ENCODE measurements at places on chromosomes 6 and 20.
A peak's percentile ranks its signal among the peaks of the same experiment; 100 is the strongest.

DNA sequence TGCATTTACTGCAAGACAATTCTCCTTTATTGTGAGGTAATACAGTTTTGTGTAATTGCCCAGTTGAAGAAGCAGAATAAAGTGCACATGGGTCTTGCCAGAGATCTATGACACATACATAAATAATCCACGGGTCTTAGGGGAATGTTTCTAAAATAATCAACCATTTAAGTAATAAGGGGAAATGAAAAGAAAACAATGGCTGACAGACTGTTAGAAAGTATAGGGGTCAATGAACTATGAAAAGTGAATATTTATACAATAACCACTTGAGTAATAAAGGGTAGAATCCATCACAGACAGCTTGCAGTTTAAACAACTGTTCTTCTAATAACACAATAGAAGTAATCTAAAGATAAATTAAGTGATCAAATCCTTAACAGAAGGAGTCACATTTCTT lies 477.2 kb downstream of the EYS start:
- no peak for DNase-seq

GRCh38 chr20:24766826-24767622 lies 182.0 kb upstream of the CST7 start:
- DNase-seq = peak; percentile 6

DNA sequence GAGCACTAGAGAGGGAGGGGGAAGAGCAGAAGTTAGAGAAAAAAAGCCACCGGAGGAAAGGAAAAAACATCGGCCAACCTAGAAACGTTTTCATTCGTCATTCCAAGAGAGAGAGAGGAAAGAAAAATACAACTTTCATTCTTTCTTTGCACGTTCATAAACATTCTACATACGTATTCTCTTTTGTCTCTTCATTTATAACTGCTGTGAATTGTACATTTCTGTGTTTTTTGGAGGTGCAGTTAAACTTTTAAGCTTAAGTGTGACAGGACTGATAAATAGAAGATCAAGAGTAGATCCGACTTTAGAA lies 2.0 kb downstream of the ID4 start:
- DNase-seq = no peak

GRCh38 chr20:1330075-1330830 lies 1.3 kb upstream of the SDCBP2 start:
- DNase-seq = no peak

GRCh38 chr20:63079971-63080370 lies 73.2 kb upstream of the BHLHE23 start:
- DNase-seq = no peak

GRCh38 chr6:111761783-111762312 lies 111.4 kb downstream of the FYN start:
- peak; percentile 54 for DNase-seq

- no peak for DNase-seq
These were observed 19.5 kb downstream of the STXBP5 start for GRCh38 chr6:147223736-147224135.

DNA sequence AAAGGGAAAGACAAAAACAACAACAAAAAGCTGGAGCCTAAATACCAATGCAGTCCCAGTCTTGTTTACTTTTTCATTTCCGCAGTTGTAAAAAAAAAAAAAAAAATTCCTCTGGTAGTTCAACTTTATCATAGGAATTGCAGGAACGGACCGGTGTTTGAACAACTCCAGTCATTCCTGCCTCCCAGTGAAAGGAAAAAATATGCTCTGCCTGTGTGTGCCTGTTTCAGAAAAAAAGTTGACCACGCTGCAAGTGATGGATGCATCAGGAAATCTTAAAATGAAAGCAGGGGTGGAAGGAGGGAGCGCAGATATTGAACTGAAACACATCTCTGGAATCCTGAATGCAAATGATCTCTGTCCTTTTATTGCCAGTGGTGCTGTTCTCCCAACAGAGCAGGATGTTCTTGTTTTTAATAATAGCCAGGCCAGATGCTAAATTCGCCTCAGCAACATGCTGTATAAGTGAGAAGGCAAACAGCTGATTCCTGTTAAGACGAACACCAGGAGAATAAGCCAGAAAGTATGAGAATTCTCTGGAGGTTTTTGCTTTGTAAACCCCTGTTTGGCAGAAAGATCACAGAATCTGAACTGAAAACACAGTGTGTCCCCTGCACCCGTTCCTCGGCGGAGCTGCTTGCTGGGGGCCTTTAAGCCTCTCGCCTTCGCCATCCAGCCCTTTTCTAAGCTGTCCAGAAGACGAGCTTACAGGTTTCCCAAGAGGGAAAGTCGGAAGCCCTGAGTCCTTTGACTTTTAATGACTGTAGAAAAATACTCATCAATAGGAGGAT lies 178.4 kb upstream of the SUPT3H start:
- no peak for DNase-seq

- no peak for DNase-seq
These were observed 33.0 kb downstream of the TRERF1 start for GRCh38 chr6:42418724-42419123.

GRCh38 chr6:116316772-116317467 lies 37.2 kb upstream of the TSPYL1 start:
- DNase-seq = no peak

- DNase-seq = peak; percentile 33
These were observed 332 bp downstream of the GRIK2 start for GRCh38 chr6:101393829-101394251.

GRCh38 chr6:125038925-125039324 lies 76.7 kb downstream of the RNF217 start:
- DNase-seq = no peak

GRCh38 chr6:4781967-4782575 lies 5.9 kb downstream of the CDYL start:
- DNase-seq = no peak

DNA sequence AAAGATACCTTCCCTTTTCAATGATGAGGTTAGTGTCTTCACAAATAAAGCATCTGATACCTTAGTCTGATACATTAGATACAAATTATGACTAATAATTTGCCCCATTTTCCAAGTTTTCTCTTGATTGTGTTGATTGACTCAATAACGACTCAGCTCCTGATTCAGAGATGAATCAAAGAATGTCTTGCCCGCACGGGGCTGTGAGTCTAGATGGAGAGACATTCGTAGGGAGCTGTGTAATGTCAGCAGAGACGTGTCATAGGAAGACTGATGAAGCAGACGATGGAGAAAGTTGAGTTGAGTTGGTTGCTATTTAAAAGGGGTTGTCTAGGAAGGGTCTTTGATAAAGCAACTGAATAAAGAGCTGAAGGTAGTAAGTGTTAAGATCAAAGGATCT lies 78.2 kb downstream of the TSHZ2 start:
- no peak for DNase-seq

DNA sequence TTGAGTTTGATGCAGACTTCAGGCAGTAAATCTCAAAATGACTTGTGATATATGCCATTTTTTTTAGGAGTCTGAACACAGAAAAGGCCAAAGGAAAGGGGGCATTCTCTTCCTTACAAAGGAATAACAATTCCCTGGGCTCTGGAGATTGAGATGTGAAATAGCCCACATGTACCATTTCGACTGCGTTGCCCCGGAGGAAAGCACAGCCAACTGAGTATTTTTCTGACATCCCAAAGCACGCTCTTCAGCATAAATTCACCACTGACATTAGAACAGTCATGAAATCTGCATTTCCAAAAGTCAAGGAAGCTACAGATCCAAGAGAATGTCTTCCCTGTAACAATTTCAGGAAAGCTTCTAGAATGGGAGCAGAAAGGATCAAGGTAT lies 7.8 kb downstream of the ELOVL2 start:
- DNase-seq = no peak

DNA sequence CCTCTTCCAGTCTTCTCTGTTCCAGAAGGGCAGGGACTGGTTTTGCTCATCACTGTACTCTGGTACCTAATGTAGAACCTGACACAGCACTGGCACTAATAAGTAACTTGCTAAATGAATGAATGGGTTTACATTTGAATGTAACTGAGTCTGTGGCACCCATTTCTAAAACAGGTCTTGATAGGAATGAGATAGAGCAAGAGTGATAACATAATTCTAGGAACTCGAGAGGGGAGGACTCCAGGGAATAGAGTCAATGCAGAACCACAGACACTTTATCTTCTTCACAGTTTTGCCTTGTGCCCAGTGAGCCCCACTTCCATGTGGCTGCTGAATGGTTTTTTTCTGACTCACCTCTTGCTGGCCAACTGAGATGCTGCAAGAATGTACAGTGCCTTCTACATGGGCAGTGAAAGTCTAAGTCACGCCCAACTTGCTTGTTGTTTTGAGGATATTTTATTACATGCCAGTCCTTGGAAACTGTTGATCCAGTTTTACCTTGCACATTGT lies 61.1 kb downstream of the TBC1D7 start:
- DNase-seq = no peak

DNA sequence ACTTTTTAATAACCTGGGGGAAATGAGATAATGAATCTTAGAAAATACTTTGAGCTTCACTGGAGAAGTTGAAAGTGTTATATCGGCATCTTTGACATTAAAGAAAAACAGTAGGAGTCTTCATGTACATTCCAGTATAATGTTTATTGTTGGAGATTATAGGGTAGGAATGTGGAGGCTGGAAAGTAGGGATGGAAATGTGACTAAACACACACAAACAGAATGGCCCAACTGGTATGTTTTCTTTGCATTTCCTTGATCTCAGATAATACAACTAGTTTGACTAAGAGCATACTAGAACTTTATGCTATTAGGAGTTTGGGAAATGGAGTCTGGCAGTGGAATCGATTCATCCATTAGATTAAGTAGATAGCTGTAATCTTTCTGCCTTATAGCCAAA lies 10.1 kb upstream of the BAG2 start:
- DNase-seq = no peak

GRCh38 chr20:60934724-60935123 lies 317.3 kb upstream of the CDH4 start:
- DNase-seq = no peak

- DNase-seq = no peak
These were observed 113.0 kb upstream of the LAMP5 start for GRCh38 chr20:9401371-9401770.

- DNase-seq = no peak
These were observed 118.1 kb downstream of the FAM120B start for GRCh38 chr6:170424604-170425126.

DNA sequence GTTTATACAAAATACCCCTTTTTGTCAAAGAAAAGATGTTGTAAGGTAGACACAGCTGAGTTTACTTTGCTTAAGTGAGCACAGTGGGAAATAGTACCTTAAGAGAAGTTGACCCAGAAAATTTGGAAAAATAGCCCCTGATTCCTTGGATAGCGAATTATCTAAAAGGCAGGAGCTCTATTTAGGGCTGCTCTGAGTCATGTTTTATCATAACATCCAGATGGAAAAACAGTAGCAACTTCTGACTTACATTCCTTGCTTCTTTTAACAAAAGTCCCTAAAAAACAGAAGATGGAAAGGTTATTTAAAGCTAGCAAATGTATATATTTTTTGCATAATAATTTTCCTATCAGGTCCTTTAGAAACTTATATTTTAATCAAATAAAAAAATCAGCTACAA lies 59.0 kb downstream of the THEMIS start:
- no peak for DNase-seq

DNA sequence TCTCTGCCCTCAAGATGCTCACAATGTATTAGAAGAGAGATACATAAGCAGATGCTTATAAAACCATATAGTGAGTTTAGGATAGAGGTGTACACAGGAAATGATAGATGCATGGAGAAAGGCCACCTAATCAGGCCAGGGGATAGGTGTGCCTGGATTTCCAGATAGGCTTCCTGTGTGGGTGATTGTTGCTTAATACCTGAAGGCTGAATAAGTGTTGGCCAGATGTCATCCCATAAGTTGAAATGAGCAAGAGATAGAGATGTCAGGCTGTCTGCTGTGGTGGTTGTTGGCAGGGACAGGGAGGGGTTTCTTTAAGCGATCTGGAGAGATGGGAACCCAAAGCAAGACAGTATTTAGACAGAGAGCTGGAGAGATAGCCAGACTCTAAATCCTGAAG lies 109.8 kb upstream of the SGK1 start:
- DNase-seq = no peak

DNA sequence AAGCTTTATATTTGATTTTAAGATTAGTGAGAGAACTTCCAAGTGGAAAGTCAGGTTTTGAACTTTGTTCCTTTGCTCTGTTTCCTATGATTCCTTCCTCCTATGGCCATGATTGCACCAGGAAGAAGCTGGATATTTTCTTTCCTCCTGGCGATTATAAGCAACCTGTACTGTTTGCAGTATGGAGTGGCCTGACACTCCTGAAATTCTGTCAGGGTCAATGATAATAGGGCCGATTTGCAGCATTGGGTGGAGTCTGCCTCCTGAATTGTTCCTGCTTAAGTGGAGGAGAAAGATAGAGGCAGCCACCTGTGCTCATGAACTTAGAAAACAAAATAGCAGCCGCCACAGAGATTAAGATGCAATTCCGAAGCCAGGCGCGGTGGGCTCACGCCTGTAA lies 9.8 kb upstream of the FAM217A start:
- DNase-seq = no peak

All from femur (tissue), 1 donor.